ENCODE measurements at places on chromosomes 5 and 9.

- no peak for DNase-seq
Measured at GRCh38 chr9:99336531-99336930, 114.4 kb downstream of the SEC61B start.

GRCh38 chr9:86529496-86530275 is 175.5 kb upstream of the TUT7 start:
- DNase-seq, result no peak

DNA sequence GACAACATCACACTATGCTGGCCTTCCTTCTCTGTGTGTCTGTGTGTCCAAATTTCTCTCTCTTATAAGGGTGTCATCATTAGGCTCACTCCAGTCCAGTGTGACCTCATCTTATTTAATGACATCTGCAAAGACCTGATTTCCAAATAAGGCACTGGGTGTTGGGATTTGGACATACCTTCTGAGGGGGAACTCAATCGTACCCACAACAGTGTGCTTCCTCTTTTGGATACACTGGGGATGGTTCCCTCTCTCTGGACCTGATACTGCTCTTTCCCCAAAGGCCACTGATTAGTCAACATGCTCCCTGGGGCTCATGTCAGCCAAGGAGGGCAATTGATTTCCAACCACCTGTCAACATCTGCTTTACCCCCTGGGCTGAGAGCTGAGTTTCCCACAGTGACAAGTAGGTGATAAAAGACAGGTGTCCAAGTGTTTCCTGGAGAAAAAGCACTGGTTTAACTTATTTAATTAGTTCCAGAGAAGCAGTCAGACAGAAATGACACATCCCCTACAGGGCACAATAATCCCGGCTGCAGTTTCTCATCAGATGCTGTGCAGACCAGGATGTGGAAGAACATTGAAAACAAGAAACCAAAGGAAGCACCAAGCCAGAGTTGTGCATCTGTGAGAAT is 17.8 kb upstream of the CEP72 start:
- no peak for DNase-seq

DNA sequence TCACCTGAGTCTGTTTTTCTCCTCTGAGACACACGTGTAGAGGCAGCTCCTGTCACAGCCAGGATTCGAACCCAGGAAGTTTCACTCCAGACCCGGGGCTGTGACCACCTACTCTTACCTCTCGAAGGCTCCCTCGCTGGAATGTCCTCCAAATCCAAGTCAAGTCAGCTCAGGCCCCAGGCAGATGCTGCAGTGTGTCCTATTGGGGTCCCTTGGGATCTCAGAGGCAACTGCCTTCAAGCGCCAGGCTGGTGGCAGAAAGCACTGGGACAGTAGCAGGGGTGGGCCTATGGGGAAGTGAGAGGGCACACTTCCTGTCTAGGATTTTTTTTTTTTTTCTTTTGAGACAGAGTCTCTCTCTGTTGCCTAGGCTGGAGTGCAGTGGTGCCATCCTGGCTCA is 762 bp upstream of the ST6GALNAC4 start:
- no peak for DNase-seq

GRCh38 chr5:137605411-137605810 is 106.3 kb upstream of the SPOCK1 start:
- DNase-seq, result no peak

DNA sequence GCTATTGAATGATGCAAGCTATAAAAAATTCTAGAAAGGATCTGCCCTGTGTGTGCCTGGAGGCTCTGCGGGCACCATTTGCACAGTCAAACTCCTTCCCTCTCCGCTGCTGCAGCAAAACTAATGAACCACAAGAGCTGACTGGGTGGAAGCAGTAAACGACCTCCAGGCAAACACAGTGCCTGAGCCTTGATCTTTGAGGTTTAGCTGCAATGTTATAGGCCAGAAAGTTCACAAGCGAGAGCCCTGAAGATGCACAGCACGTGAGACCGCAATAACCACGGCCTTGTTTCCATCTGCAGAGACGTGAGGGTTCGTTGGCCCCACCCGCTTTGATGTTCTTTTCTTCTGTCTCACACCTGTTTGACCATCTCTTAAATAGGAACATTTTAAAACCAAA is 69.2 kb upstream of the S1PR3 start:
- DNase-seq, result peak; percentile 28

DNA sequence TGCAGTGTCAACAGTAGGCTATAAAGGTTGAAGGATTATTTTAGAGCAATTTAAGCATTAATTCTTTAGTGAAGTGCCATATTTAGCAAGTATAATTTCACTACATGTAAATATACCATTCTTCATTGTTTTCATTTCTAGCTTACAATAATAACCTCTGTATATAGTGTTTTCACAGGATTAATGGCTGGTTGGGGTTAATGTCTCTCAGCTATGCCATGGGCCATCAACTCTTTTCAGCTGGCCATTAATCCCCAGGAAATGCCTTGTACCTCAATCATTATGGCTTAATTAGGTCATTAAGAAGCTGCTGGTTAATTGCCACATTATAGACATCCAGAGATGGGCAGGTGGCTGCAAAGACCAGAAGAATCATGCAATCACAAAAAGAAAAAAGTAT is 715.1 kb downstream of the MAT2B start:
- no peak for DNase-seq

- DNase-seq, result no peak
Measured at GRCh38 chr5:66931651-66932050, 264.9 kb downstream of the CD180 start.

DNA sequence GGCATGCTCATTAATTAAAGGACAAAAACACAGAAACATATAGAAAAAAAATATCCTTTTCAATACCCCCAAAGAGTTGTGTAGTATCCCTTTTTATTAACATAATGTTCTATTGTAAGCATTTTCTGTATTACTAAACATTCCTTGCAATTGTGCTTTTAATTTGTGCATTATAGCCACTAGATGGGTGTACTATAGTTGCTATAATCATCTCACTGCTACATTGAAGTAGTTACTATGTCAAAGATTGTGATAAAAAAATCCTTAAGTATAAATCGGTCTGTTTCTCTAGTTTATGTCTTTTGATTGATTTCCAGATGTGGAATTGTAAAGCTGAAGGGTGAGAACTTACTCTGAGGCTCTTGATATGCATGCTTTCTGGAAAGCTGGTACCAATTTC is 21.4 kb downstream of the FREM1 start:
- no peak for DNase-seq
